ENCODE measurements at places on chromosomes 13 and 19.

- no peak for DNase-seq
Observed at GRCh38 chr13:104875038-104875754, 1660.3 kb downstream of the EFNB2 start.

DNA sequence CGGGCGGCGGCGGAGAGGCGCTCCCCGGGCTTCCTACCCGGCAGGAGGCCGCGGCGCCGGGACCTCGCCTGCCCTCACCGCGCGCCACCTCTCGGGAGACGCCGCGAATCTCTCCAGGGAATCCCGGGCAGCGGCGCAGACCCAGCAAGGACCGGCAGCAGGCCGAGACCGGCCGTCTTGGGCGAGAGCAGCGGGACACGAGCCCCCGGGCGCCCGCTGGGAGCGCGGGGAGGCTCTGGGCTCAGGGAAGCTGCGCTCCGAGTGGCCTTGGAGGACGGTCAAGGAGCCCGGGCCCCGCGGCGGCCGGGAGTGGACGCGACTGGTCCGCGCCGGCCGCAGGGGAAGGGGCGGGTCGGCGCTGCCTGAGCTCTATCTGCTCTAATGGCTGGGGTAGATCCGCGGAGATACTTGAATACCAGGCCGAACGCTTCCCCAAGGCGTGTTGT is 14.7 kb downstream of the CDX2 start:
- no peak for DNase-seq

GRCh38 chr13:63773476-63773875 is 2357.8 kb upstream of the PCDH20 start:
- no peak for DNase-seq

GRCh38 chr19:12884926-12885748 is 1.9 kb downstream of the KLF1 start:
- peak; percentile 60 for DNase-seq

DNA sequence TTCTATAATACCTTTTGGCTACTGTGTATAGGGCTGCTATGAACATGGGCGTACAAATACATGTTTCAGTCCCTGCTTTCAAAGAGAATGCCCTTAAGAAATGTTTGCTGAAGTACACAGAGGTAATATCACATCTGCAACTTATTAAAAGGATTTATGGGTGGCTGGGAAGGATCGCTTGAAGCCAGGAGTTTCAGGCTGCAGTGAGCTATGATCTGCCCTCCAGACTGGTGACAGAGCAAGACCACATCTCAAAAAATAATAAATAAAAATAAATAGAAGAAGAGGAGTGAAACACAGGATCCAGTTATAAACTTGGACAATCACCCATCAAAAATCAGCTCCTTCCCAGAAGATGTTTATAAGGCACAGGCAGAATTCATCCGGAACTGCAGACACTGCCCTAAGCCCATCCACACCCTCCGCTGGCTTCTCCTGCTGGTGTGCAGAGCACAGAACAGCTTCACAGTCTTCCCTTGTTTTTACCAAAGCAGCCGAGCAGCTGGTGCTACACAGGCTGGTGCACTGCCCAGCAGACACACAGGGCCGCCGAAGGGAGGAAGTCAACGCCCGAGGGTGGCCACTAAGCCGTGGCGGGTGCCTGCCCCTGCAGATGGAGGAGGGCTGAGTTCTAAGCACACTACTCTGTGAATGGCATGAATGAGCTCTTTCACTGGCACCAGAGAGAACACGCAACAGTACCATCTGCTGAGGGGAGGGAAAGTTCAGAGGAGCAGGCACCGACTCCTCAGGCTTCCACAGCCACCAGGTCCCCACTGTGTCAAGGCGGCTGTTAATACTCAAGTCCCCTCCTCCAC is 44.0 kb downstream of the BRD4 start:
- DNase-seq: no peak

DNA sequence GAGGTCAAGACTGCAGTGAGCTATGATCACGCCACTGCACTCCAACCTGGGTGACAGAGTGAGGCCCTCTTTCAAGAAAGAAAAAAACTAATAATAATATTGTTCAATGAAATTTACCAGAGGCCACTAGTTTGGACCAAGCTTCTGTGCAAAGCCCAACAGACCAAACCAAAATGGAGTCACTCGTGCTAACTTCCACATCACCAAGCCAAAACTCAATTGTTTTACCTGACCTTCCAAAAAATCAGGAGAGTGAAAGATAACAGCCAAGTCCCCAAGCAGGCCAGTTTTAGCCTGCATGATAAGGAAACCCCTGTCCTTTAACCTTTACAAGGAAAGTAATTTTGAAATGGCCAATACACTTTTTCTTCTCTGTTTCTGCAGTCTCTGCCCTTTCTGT is 20.0 kb downstream of the LYPD3 start:
- DNase-seq: no peak

DNA sequence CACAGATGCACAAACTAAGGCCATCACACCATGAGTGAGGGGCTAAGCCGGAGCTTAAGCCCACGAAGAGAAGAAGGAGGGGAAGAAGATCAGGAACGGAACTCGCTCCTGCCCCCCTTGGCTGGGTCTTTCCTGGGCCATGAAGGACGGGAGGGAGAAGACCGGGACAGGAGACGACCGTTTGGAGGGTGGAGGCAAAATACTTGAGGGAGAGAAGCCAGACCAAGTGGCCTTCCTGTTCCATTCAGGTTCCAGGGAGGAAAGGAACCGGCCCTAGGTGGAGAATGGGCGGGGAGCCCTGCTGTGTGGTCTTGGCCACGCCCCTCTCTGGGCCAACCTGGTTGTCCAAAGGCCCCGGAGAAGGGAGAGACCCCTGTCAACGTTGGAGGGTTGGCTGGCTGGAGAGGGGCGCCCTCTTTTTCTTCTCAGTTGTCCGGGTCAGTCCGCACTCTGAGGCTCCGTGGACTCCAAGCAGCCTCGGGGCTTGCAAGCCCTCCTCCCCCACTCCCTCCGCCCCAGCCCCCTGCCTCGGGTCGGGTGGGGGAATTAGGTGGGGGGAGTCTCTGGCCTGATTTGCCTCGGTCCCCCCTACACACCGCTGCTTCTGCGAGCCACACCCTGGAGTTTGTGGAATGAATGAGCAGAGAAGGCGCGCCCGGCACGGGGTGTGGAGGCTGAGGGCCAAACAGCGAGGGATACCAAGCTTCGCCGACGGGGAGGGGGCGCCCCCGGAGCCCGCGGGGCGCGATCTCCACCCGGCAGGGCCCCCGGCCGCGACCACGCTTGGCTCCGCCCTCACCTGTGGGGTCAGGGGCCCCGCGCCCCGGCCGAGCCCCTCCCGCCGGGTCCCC is 757 bp downstream of the FBN3 start:
- DNase-seq: no peak

GRCh38 chr13:48594096-48594815 is 59.5 kb upstream of the CYSLTR2 start:
- no peak for DNase-seq

GRCh38 chr13:25860862-25861261 is 191.0 kb downstream of the SHISA2 start:
- no peak for DNase-seq

GRCh38 chr13:45718063-45718462 is 15.9 kb downstream of the CBY2 start:
- no peak for DNase-seq

- DNase-seq: no peak
Observed at GRCh38 chr13:27194209-27194608, 22.6 kb upstream of the USP12 start.
